ENCODE measurements at places on chromosomes 1 and 21.

DNA sequence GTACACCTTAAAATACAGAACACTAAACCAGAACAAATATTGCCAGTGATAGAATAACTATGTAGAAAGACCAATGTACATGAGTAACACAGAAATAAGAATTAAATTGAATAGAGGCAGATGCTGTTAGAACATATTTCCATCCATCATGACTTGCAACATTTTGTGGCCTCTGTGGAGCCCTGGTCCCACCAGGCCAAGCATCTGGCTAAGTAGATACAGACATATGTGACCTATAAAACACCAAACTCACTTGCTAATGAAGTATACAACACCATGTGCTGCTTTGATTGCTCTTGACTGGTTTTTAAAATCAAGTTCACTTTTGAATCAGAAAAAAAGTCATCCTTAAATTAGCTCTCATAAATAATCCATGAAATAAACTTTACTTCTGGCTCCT, 20.5 kb downstream of the SLC19A2 start:
- no peak for DNase-seq

DNA sequence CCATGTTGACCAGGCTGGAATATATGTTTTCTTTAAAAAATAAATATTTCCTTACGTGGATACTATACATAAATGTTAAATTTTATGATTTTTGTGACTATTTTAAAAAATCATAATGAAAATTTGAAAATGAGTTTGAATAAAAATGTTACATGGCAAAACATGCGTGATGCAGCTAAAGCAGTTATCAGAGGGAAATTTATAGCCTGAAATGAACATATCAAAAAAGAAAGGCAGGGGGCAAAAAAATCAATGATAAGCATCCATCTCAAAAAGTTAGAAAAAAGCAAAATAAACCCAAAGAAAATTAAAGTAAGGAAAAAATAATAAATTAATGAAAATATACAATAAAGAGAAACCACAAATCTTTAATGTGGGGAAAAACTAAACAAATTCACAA, 8.6 kb downstream of the CCSAP start:
- no peak for DNase-seq

- DNase-seq, result no peak
These were observed 29.3 kb downstream of the SLC5A9 start for GRCh38 chr1:48251821-48252220.

- DNase-seq, result no peak
These were observed 16.5 kb upstream of the PARP1 start for GRCh38 chr1:226424221-226425003.

- no peak for DNase-seq
These were observed 78.6 kb downstream of the SLC25A24 start for GRCh38 chr1:108121358-108122143.

- no peak for DNase-seq
These were observed 2.7 kb upstream of the ACTRT2 start for GRCh38 chr1:3018576-3018975.

DNA sequence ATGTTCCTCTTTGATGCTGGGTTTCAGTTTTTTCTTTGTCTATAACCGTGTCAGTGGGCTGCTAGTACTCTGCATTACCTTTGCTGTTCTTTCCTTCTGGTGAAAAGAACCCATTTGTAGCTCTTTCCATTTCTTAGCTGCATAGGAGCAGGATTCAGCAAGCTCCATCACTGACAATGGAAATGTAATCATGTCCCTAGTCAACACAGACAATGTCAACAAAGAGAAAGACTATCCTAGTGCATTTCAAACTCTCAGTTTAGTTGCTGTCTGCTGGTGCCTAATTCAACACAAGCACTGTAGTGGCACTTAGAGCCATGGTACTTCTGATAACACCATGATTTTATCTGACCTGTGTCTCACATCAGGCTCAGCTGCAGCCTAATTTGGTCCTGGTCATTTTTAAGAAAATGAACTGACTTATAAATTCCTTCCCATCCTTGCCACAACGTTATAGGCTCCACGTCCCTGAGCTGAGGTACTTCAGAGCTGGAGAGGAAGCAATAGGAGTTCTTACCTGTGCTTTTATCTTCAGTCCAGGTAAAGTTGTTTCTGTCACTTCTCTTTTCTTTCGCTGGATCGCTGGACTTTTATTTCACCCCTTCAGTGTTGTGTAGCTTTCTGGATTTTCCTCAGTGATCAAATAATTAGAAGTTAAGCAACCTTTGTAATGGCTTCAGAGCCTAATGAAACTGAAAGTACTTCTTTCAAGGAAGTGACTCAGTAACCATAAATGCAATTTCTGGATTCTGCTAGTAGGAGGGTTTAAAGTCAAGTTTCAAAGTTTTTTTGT, at the start of gene GBP3:
TSS of gene GBP3 (minus strand) at position 700 of the 793 bp plus-strand sequence. CDS start 2,145 bp downstream, outside the sequence.
- DNase-seq, result peak; percentile 8

GRCh38 chr1:34639701-34640100, 115.1 kb upstream of the GJB5 start:
- no peak for DNase-seq

GRCh38 chr1:13763991-13764390, 64.0 kb downstream of the PRDM2 start:
- no peak for DNase-seq

DNA sequence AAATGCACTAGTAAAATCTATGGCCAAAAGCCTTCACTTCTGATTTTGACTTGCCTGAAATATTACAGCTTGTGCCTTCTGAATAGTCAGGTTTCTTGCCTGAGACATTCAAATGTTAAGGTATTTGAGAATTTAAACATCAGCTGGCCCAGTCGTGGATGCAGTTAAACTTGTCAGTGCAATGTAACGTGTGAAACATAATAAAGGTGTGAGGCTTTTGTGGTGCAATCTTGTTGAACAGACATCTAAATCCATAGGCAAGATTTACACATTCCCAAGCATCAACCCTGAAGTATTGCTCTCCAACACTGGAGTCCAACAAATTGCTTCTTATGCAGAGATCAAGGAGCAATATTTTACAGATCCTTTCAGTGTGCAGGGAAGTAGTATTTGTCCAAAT, 4.4 kb downstream of the CCN1 start:
- no peak for DNase-seq

DNA sequence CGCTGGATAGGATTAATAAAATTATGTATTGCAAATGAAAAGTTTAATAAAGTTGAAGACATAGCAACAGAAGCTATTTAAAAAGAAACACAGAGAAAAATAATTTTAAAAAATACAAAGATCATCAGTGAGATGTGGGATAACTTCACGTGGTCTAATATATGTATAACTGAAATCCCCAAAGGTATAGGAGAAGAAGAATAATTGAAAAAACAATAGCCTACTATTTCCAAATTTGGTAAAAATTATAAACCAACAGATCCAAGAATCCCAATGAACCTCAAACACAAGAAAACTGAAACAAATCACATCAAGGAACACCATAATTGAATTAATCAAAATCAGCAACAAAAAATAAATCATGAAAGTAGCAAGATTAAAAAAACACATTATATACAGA, 44.9 kb downstream of the GREM2 start:
- no peak for DNase-seq

DNA sequence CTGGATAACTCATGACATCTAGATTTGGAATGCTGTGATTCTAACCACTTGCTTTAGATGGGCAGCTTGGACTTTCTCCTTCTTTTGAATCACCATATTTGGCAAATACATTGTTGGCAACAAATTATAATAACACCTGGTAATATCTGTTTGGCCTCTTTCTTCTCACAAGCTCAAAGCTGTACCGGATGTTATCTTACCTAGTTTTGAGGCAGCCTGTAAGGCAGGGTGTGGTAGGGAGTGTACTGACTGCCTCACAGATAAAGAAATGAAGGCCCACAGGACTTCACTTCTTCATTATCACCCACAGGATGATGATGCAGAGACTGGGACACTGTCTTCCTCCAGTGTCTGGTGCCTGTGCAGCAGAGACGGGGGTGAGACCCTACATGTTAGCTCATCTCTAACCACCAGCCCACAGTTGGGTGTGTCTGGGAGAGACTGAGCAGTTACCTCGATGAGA, 28.5 kb downstream of the TUFT1 start:
- DNase-seq, result no peak

DNA sequence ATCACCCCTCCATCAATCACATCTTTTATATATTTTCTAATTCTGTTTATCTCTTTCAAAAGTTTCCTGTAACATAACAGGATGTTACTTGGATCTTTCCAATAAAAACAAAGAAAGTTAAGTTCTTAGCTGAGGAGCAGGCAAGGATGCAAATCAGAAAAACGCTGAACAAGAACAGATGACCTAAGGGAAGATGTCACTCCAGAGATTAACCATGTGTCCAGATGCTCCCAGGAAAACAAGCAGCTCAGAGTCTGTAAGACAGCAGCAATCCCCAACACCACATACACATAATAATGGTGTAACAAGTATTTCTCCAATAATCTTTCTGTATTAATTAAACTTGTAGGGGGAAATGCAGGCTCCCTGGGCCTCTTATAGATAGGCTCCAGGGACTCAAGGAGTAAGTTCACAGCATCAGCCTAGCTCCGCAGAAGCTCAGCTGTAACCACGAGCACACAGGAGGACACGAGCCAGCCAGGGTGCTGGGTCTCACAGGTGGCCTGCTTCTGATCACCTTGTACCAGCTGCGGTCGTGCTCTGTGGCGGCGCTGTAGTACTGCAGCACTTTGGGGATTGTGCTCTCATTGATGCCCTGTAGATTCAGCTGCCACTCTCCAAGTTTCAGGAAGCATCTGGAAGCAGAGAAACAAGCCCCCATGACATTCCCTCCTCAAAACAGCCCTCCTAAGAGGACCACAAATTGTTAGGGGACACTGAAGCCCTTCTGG, 33.1 kb upstream of the EXOSC10 start:
- no peak for DNase-seq

- no peak for DNase-seq
These were observed 500.8 kb upstream of the PBX1 start for GRCh38 chr1:164058198-164058597.

- DNase-seq, result no peak
These were observed 45.3 kb downstream of the NFASC start for GRCh38 chr1:204915861-204916495.

DNA sequence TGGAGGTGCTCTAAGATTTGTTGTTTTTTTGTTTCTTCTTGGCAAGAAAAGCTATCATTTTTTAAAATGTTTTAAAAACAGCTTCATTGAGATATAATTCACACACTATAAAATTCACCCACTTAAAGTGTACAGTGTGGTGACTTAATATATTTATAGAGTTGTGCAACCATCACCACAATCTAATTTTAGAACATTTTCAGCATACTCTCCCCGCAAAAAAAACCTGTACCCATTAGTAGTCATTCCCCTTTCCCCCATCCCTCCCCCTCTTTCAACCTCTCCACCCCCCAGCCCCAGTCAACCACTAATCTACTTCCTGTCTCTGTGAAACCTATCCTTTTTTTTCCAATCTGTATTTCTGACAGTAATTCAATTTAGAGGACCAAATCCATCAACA, 30.6 kb downstream of the ZC3H11B start:
- no peak for DNase-seq

DNA sequence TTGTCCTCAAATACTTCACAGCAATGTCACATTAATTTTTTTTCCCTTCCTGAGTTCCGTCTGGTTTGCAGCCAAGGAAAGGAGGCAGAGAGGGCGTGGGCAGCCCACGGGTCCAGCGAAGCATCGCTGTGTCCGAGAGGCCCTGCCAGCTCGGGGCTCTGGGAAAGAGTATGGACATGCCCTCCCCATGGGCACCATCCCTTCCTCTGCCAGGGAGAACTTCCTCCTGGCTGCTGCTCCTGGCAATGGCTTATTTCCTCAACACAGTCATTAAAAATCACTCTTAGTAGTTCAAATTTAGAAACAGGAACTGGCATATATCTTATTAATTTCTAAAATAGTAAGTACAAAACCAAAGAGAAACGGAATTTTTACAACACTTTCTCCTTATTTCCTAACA, 115.4 kb downstream of the RIPK4 start:
- no peak for DNase-seq

DNA sequence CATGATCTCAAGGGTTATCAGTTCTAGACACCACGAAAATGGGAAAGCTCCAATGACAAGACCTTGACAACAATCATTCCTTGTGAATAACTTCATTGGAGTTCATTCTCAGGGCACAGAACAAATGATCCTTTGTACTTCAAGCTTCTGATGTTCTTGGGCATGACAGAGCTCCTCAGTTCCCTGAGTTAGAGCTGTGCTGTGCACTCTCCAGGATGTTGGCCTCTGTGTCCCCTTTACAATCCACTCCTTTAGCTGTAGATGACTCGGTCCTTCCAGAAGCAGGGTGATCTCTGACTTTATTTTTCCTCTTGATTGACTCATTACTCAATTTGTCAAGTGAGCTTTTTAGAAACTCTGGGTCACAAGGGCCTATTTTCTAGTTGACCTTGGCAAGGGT, 3.9 kb upstream of the FAM78B start:
- no peak for DNase-seq

- no peak for DNase-seq
These were observed 12.7 kb downstream of the PRRX1 start for GRCh38 chr1:170676628-170677027.

GRCh38 chr1:26057189-26057588, 10.2 kb downstream of the TRIM63 start:
- no peak for DNase-seq

GRCh38 chr1:81410941-81411340, 389.8 kb upstream of the ADGRL2 start:
- DNase-seq, result no peak

DNA sequence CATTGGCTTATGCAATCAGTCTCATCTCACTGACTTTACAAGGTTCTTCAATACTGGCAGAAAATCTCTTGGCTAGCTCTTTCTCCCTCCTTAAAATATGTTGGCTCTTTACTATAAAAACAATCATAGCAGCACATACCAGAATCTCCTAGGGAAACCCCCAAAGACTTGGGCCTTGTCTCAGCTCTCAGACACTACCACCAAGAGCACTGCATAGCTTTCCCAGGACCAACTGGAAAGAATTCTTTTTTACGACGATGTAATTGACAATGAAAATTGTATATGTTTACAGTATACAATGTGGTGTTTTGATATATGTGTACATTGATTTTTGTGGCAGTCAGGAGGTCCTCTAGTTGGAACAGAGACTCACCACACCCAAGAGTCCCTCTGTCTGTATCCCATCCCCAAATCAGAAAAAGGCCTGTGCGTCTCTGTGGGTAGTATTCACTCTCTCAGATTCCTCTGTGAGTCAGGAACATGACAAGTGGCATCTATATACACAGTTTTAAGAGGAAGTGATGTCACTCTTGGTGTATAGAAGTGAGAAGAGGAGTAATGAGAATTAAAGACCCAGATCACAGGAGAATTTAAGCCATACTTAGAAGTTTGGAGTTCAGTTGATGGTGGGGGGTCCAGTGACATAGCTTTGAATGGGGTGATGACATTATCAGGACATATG, 21.1 kb downstream of the SMAP2 start:
- DNase-seq, result no peak

- no peak for DNase-seq
These were observed 26.8 kb upstream of the UBE2U start for GRCh38 chr1:64176659-64177058.
